ENCODE measurements at places on chromosomes 4 and X. TPM values are rescaled to one million over a fixed set of nuclear protein-coding genes. Genes with fewer than 3 reads are reported as not detected.

Gene CPLX1
- 0.11 TPM for total RNA-seq

Gene MAP3K15
- total RNA-seq, result 2.4 TPM

Gene IL3RA
- 0.41 TPM for total RNA-seq

Gene LDB2
- not detected for total RNA-seq

Gene GYPA
- not detected for total RNA-seq

Gene FAAH2
- 14.2 TPM for total RNA-seq

Gene TMLHE
- 18.5 TPM for total RNA-seq

Gene LRIT3
- total RNA-seq, result 0.33 TPM

Gene DCAF8L2
- total RNA-seq, result not detected

Gene CLCN5
- total RNA-seq, result 3.6 TPM

GRCh38 chr4:155908187-155909139, 5.0 kb downstream of the TDO2 start:
- DNase-seq, result no peak

GRCh38 chr4:14926368-14926767, 75.9 kb upstream of the CPEB2 start:
- DNase-seq, result no peak

DNA sequence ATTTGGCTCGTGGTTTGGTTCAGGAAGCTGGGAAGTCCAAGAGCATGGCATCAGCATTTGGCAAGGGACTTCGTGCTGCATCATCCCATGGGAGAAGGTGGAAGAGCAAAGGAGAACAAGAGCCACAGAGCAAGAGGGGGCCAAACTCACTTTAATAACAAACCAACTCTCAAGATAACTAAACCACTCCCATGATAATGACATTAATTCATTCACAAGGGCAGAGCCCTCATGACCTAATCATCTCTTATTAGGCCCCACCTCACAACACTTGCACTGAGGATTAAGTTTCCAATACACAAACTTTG, 113.4 kb upstream of the ATXN3L start:
- DNase-seq, result no peak

GRCh38 chr4:87679449-87680169, 29.5 kb downstream of the DMP1 start:
- DNase-seq, result no peak

DNA sequence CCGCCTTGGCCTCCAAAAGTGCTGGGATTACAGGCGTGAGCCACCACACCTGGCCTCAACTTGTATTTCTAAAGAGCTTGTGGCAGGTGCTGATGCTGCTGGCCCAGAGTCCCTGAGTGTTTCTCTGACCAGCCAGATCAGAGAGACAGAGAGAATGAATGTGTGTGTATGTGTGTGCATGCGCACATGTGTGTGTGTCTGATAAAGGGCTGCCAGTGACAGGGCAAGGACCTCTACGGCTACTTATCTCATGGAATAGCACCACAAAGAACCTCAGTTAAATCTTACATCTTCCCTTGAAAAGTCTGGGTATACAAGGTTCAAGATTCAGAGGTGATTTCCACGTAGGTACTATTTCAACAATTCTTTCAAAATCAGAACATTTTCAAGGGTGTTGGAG, 86.0 kb downstream of the SCD5 start:
- DNase-seq, result no peak

DNA sequence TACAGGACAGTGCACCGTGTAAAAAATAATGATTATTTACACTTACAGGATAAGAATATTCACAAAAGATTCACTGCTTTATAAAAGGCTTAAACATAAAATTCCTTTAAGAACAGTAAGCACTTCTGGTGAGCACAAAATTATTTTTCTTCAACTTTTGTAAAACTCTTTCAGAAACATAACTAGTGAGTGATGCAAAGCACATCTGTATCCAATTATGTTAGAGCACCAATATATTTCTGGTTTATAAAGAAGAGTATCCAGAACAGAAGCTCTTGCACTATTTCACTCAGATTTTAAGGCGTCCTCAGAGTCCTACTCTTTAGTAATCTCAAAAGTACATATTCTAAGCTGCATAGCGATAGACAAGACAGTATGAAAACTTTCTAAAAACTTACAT, 276.0 kb downstream of the C4orf33 start:
- no peak for DNase-seq

GRCh38 chr4:59180969-59181368, 2019.2 kb upstream of the ADGRL3 start:
- DNase-seq, result no peak

GRCh38 chr4:28248269-28248668, 1387.6 kb downstream of the STIM2 start:
- DNase-seq, result no peak

- no peak for DNase-seq
Observed at GRCh38 chr4:90415116-90415515, 287.9 kb downstream of the CCSER1 start.
